Dermis microvascular lymphatic vessel endothelial cell (primary cell): ENCODE measurements at places on chromosomes 6 and 20.
A peak's percentile ranks its signal among the peaks of the same experiment; 100 is the strongest.

- no peak for DNase-seq
Measured at GRCh38 chr6:43915208-43915869, 145.3 kb downstream of the VEGFA start.

DNA sequence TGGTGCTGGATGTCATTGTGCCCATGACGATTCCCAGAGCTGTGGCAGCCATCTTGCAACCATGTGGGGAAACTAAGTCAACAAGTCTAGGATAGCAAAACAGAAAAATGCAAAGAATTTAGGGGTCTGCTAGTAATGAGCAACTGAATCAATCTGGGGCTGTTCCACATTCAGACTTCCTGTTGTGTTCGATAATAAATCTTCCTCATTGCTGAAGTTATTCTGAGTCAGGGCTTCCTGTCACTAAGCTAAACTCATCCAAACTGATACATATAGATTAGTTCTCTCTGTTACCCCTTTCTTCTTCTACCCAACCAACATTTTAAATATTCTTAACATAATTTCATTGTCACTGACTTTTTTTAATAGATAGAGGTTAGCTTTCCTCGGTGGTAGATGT, 205.9 kb downstream of the HACE1 start:
- DNase-seq: peak; percentile 63

DNA sequence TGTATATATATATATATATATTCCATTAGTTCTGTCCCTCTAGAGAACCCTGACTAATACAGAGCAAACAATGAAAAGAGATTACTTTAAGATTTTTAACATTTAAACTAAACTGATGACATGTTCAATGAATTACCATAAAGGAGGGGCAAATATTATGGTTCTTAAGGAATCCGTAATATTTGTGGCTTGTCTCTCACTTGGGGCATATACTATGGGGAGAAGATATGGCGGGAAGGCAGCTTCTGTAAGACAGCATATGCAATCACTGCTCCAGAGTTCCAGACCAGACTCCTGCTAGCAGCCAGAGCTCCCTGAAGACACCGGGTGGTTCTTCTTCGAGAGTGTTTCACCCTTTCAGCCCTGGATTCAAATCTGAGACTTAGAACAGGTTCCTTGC, 321.1 kb upstream of the NT5E start:
- no peak for DNase-seq

DNA sequence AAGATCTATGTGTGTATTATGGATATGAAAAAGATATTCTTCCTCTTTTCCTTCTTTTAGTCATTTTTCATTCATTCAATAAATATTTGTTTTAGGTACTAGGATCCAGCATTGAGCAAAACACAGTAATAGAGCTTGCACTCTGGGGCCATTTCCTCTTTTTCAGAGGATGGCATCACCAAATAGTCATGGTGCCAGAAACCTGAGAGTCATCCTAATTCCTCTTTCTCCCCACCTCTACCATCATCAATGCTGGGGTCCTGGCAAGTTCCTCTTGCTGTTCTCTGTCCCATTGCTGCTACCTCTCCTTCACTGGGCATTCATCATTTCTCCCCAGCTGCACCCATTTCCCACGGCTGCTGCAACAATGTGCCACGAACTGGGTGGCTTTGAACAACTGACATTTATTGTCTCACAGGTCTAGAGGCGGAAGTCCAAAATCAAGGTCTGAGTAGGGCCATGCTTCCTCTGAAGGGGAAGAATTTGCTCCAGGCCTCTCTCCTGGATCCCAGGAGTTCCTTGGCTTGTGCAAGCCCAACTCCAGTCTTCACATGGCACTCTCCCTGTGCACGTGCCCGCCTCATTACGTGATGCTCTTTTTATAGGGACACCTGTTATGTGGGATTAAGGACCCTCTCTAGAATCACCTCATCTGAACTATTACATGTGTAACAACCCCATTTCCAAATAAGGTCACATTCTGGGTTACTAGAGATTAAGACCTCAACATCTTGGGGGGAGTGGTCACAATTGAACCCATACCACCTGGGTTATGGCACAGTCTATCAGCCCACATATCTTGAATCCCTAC, 9.5 kb upstream of the IGF2R start:
- DNase-seq: no peak

- no peak for DNase-seq
Measured at GRCh38 chr20:49712996-49713752, 504 bp downstream of the B4GALT5 start.

DNA sequence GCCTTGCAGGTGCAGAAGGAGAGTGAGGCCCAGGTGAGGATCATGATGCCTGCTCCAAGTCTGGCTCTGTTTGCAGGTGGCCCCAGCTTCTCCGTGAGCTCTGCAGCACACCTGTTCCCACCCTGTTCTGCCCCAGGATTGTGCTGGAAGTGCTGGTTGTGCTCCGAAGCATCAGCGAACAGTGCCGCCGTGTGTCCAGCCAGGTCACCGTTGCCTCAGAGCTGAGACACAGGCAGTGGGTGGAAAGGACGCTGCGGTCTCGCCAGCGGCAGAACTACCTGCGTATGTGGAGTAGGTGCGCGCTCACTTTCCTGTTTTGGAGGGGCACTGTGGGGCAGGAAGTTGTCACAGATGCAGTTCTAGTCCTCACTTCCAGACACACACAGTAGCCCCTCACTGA, 25.0 kb downstream of the ERMARD start:
- no peak for DNase-seq

DNA sequence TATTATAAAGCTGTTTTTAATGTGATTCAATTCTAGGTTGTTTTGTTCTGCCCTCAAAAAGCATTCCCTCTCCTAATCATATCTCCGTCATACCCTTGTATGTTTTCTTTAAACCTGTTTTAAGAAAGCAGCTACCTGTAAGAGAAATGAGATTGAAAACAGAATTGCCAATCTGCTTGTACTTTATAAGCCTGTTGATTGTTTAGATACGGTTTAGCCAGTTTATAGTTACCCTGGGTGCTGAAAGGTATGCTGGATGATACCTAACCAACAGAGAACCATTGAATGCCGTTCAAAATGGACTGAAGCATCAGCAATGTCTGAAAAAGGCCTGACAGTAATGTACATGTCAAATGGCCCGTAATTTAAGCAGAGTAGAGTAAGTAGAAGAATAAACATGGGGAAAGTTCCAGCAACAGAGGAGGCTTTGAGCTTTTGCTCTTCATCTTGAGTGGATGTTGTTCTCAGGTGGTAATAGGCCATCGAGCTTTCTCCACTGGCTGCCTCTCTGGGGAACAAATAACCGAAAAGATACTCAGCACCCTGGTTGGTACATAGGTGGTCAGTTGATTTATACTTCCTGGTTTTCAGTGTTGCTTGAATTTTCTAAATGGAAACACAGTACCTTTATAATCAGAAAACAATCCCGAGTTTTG, 27.5 kb downstream of the PTPN1 start:
- no peak for DNase-seq
